Activated T-helper 1 cell treated with anti-CD3 and anti-CD28 coated beads, Interleukin-12 subunit alpha, Interleukin-12 subunit beta, Interleukin-2, Interleukin-4 antibody, amounts not matched to agents 30 ng/mL and 10 ng/mL and 1 ng/mL, durations not matched to agents 14 hours and 24 hours and 36 hours (primary cell): ENCODE measurements at places on chromosomes 6 and 20. TPM values are rescaled to one million over a fixed set of nuclear protein-coding genes. Genes with fewer than 3 reads are reported as not detected.

Gene UST
- total RNA-seq = 0.29 and 0.49 TPM in 2 replicates

DNA sequence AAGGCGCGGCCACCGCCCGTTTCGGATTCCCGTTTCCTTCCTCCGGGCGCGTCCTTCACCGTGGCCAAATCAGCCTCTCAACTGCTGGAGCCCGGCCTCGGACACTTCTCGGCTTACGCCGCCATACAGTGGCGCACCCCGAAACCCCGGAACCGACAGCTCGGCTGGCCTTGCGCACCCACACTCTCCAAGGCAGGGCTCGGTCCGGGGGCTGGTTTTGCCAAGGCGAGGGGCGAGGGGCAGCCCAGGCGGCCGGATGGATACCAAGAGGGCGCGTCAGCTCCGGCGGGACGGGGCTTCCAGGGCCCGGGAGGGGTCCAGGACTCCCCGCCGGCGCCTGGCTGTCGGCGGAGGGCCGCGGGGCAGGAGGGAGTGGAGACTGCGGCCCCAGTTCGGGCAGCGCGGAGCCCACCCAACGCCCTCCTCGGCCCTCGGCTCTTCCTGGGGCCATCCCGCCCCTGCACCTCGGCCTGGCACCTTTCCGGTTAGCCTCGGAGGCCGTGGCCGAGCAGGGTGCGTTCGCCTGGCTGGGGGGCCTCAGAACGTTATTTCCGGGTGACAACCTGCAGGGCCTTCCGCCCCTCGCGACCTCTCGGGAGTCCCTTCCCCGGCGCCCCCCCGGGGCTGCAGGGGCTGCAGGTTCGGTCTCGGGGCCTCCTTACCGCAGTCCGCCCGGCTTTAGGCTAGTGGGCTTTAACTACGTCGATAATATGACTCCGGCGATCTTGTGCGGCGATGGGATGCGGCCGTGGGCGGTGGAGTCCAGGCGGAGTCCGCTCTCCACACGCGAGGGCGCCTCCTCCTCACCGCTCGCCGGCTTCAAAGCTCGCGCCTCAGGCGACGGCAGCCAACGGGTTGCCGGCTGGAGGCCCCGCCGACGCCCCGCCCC lies 697 bp upstream of the CEP43 start:
- H3K4me1 ChIP-seq = peaks cover 35% of the 10 kb centered on the region
- peak overlapping the region; percentile 80 for H3K27ac ChIP-seq
- DNase-seq = peak; percentile 26
- H3K27me3 ChIP-seq = no peaks in the 10 kb centered on the region

DNA sequence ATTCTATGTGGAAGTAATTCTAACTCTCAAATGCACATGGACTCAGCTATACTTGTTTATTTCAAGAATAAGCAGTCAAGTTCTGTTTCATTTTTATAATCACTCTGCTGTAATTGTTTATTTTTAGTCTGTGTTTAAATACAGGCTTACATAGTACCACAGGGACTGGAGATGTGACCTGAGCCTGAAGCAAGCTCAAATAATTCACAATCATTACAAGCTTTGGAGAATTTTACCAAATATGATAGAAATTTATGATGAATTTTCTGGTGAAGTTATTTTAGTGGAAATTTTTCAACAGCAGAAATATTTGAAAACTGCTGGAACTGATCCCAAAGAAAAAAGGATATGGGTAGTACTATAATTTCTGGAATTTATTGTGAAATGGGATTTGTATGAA lies 41.6 kb upstream of the DSE start:
- H3K36me3 ChIP-seq = no peaks in the 10 kb centered on the region
- H3K27ac ChIP-seq = no peak overlapping the region
- H3K27me3 ChIP-seq = peaks cover 2% of the 10 kb centered on the region

GRCh38 chr6:32604434-32604877 lies 14.8 kb upstream of the HLA-DRB1 start:
- no peak for DNase-seq
- peak overlapping the region; percentile 93 for H3K27ac ChIP-seq
- peak overlapping the region; percentile 43 for H3K4me3 ChIP-seq
- peaks cover 28% of the 10 kb centered on the region for H3K4me1 ChIP-seq
- H3K36me3 ChIP-seq = peaks cover 2% of the 10 kb centered on the region

GRCh38 chr6:157853902-157854502 lies 31.0 kb downstream of the SNX9 start:
- H3K4me1 ChIP-seq = peaks cover 55% of the 10 kb centered on the region
- H3K4me3 ChIP-seq = no peak overlapping the region
- no peak for DNase-seq
- peaks cover 34% of the 10 kb centered on the region for H3K36me3 ChIP-seq
